ENCODE measurements at places on chromosomes 6 and 20.

DNA sequence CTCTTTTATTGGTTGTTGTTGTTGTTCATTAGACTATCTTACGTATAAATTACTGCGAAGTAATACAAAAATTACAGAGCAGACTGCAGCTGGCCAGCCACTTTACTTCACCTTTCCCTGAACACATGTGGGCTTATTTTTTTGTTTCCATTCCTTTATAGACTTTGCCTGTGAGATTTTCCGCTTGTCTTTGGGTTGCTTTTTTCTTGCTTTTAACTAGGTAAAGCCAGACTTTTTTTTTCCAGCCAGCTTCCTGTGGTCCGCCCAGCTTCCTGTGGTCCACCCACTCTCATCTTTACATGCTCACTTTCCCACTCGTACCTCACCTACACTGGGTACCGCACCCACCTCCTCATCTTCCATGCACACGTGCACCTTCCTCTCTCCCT, 79.0 kb downstream of the IPCEF1 start:
- DNase-seq: no peak

DNA sequence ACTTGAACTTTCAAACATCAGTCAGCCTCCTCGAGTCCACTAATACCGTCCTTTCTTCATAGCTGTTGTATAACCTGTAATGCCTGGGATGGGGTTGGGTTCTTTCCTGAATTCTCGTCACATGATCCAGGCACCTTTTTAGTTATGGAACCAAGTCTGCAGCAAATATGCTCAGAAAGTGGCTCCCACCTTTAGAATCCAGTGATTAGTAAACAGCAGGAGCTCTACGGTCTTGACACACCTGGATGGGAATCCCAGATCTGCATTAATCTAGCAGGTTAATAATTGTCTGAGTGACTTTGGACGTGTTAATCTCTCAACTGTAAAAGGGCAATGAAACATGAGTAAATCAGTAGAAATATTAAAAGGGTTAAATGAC, 729 bp upstream of the ZHX3 start:
- no peak for DNase-seq

GRCh38 chr6:71287038-71287437, 1.6 kb upstream of the OGFRL1 start:
- DNase-seq: no peak

DNA sequence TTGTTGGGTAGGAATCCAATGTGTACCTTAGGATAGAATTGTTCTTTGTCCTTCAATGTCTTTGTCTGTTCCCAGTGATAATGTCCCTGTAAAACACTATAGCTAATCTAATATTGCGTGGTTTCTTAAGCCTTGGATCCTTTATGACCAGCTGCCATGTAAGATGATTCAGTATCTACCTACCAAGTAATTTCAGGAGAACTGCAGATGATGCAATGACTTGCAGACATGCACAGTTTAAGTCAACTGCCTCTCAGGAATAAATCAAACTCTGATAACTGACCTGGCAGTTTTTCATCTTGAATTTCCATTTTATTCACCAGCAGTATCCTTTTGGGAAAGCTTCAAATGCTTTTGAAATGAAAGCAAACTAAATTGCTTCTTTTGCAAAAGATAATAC, 157.8 kb downstream of the TPBG start:
- no peak for DNase-seq

DNA sequence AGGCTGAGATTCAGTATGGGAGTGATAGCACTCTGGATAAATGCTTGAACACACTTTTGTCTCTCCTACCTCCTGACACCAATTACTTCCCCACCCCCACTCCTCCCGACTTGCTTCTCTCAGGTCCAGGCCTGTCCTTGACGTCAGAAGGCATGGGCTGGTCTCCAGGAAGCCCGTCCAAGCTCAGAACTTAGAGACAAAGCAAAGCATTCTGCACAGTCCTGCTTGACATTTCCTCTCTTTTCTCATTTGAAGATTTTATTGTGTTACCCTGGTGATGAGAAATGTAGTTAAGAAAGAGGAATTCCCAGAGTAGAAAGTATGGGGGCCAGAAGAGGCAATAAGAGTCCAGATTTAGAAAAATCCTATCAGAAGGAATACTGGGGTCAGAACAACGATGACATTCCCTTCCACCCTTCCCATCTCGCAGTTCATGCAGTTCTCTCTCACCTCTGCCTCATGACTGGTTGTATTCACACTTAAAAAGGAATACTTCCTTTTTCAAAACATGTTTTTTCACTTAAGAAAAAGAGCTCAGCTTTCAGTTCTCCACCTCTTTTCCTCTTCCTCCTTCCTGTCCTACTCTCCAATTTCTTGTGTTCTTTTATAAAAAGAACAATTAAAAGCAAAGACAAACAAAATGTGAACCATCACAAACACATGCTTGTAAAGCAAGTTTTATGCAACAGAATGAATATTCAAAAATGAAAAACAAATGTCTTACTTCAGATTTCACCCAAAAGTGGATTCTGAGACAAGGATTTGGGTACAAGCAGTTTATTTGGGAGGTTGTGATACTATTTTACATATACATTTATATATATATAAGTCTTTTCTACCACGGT, 18.5 kb upstream of the FAM184A start:
- no peak for DNase-seq

DNA sequence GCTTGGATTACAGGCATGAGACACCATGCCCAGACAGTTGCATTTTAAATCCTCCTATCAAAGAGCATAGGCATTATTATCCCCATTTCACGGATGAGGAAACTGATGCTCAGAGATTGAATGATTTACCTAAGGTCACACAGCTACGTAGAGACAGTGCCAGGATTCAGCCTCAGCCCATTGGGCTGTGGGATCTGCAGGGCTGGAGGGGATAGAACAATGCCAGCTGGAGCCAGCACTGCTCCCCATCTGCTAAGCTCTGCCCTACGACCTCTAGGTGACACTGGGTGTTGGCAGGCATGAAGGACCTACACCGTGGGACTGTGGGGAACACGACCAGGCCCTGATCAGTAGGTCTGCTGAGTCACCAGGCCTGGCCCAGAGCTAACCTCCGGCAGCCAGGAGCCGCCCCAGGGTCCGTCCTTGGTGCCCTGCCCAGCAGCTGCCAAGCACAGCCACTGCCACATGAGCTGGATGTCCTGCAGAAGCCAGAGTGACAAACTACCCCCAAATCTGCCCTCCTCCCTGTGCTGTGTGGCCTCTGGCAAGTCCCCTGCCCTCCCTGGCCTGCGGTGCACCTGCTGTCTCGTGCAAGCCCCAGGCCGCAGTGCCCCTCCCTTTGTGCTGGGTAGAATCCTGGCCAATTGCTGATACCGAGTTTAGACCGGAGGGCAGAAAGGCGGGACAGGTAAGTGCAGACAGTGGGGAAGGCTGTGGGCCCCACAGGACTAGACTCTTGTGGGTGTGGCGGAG, 47.6 kb upstream of the PTGIS start:
- no peak for DNase-seq

DNA sequence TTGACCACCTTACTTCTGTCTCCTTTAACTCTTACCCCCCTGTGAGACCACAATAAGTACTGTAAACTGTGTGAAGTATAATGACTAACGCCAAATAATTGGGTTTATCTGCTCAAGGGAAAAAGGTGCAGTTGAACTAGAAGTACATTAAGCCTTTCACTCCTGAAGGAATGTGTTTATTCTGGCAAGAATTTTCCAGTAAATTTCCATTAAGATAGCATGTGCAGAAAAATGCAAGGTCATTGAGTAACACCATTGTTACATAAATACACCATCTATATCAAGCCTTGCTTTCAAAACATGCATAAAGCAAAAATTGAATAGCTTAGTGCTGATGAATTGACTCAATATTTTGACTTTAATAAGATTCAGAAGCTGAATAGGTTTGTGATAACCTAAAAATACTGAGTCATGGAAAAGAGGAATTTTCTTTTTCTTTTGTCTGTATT, 65.4 kb downstream of the ARHGAP18 start:
- DNase-seq: no peak

DNA sequence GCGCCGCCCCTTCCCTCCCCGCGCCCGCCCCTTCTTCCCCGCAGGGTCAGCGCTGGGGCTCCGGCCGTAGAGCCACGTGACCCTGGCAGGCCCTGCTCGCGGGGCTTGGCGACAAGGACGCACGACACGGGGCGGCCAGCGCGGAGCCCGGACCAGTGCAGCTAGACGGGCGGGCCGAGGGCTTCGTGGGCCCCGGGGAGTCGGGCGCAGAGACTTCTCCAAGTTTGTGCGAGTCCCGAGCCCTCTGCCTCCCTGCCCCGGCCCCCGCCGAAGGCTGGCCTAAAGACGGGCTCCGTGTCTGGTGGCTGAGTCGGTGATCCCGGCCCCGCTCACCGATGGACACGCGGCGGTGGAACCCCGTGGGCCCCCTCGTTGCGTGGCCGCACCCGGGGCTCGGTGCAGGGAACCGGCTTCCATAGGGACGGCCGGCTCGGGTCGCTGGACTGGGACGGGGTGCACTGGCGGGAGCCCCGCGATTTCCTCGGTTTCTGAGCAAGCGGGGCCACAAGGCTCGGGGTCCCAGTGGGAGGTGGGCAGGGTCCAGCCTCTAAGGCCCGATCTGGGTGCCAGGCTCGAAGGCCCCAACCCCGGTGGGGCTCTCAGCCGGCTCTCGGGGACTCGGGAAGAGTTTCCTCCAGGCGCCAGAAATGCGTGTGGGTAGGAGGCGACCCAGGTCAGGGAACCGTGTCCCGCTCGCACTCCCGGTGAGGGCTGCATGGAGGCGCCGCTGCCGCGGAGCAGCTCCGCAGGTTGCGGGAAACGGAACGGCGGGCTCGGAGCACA, 452 bp upstream of the GATA5 start:
- DNase-seq: no peak

DNA sequence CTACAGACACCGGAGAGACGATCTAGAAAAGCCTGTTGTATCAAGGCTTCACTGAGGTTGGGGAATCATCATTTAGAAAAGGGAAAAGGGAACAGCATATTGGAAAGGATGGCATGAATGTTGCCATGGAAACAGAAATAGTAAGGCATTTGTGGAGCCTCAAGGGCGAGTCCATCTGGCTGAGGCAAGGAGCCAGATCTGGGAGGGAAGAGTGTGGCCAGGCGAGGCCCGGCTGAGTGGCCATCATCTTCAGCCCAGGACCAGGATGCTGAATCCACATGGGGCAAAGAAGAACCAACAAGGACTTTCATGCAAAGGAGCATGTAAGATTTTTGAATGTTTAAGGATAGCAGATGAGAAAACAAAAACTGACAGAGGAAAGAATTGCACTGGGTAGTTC, 85.8 kb downstream of the MAP3K5 start:
- no peak for DNase-seq

DNA sequence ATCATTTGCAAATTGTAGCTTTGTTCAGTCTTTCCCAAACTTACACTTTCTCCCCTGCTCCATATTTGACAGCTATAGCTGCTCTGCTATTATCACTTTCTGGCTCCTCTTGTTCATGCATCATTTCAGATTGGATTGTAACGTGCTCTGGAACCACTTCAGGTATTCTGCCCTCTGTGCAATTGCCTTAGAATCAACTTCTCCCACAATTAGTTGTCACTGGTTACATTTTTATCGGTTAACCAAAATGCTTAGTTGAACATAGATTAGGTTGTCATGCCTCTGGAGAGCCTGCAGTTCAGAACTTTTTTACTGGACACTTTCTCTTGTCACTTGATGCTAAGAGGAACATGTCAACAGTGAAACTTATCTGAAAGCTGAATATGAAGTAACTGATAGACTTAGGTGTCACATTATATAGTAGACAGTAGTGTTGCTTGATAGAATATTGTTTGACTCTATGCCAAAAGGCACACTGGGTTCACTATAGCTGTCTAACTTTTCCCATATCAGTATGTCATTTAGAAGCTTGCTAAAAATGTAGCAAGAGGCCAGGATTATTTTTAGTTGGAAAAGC, 127.7 kb upstream of the PTPRK start:
- DNase-seq: no peak

- DNase-seq: no peak
Measured at GRCh38 chr6:16649241-16649640, 112.0 kb downstream of the ATXN1 start.

- no peak for DNase-seq
Measured at GRCh38 chr20:4774207-4774606, 52.5 kb downstream of the PRND start.

DNA sequence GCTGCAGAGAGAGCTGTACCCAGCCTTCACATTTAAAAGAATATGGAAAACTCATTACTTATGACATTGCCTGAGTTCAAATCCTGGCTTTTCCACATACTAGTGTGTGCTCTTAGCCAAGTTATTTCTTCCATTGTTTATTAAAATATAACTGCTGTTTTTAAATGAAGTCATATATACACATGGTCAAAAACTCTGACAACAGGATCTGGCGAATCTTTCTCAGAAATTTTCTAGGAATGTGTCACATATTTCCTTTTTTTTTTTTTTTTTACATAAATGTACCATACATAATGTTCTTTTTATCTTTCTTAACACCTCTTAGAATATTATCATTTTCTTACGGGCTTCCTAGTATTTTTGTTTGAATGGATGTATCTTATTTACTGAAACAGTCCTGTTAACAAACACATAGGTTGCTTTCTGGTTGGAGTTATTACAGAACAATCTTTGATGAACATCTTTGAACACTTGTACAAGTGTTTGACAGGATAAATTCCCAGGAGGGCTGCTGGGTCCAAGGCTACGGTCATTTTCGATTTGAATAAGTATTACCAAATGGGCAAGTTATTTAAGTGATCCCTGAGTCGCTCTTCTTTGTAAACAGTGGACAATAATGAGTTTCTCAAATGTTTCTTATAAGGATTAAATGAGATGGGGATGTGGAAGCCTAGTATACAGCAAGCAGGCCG, 1.6 kb upstream of the SNX9 start:
- DNase-seq: no peak

DNA sequence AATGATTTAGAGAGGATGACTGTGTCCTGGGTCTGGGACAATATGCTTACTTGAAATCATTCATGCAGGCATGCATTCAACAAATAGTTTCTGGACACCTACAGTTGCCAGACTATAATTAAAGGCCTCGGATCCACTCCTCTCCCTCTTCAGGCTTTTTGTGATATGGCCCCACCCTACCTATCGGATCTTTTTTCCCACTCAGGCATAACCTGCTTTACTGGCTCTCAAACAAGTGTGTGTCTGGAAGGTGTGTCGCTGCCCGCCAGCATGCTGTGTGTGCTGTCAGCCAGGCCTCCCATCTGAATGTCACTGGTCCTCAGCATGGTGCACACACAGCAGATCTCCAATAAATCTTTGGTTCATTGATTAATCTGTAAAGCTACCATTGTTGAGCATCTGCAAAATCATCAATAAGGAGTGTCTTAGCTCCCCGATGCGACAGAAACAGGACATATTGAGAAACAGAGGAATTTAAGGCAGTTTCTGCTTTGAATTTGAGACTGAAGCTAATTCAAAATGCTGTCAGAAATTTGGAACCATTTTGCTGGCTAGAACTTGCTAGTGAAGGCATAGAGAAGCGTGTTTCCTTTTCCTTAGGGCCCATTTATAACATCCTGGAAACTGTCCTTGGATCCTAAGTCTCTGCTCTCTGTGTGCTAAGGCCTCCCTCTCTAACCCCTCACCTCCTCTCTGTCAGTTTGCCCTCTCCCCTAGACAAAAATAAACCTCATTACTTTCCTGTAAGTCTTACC, 23.5 kb upstream of the CCN6 start:
- DNase-seq: no peak

DNA sequence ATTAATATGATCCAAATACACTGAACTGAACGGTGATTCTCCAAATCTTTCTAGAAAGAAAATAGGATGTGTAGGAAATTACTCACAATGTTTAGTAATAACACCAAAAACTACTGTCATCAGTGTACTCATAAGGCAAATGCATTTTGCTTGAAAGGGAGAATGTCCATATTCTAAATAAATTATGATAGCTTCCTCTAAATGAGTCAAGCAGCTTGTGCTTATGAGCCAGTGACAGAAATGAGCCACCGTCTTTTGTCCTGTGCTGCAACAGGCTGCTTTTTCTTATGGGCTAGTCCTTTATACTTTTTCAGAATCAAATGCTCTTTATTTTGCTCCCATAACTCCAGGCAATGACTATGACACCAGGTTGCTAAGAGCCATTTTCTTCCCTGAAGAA, 4.5 kb upstream of the ZNF451 start:
- no peak for DNase-seq

Data from DMS 273 treated with DMSO at 0.1 percent for 48 hours (cell line).